ENCODE measurements at places on chromosomes 11 and 22.

GRCh38 chr11:35112056-35112845 lies 26.7 kb upstream of the CD44 start:
- DNase-seq: no peak

DNA sequence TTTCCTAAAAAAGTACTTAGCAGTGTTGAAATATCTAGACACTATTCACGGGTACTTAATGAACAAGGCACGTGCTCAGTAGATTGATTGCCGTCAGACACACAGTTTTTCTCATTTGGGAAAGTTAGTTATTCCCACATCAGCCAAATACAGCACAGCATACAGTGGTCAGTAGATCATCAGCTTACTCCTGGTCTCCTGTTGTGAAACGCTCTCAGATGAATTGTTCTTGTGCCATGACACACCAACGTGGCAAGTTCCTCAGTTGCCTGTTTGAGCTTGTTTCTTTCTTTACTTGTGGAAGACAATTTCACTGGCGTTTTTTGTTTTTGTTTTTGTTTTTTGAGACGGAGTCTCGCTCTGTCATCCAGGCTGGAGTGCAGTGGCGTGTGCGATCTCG lies 8.6 kb downstream of the TAB1 start:
- DNase-seq: no peak

DNA sequence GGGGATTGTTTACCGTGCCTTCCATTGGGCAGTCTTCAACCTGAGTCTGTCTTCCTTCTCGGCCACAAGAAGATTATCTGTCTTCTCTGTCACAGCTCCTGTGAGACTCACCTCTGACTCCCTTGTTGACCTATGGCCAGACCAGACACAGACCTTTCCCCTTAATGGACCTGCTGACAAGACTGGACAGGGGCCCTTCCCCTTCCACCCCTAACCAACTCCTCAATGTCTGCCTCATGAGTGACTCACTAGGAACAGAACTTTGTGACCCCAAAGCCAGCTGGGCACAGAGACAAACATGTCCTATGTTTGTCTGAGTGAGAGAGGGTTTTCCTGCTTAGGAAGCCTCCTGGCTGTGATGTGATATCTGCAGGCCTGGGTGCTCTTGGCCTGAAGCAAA lies 405.0 kb downstream of the BRD1 start:
- DNase-seq: no peak

DNA sequence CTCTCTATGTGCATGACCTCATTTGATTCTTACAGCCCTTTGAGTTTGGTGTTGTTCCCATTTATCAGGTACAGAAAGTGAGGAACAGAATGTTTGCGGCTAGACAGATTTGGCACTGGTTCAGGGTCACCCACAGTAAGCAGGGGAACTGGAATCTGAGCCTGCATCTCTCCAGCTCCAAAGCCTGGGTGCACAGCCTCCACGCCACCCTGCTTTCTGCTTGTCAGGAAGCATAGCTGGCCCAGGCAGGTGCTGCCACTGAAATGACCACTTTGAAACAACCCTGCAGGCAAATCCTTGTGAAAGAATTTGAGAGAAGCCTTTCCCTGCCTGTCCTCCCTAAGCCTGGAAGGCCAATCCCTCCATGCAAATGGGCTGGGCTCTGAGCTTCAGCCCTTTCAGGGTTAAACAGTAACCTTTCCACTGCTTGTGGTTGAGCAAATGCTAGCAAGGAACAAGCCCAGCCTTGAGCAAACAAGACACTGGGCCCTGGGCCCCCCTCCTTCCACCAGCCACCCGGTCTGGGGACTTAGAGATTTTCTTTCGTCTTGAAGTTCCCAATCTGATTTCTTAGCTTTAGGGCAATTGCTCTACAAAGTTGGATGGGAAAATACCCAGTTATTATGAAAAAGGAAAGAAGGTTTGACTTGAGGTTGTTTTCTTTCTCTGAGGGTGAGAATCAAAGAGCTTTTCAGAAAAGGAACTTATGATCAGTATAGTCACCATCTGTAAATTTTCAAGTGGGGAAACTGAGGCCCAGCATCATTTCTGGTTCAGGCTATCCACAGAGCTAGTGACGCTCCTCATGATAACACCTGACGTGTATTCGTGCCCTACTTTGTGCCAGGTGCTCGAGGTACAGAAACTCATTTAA lies 19.4 kb downstream of the EHF start:
- no peak for DNase-seq

DNA sequence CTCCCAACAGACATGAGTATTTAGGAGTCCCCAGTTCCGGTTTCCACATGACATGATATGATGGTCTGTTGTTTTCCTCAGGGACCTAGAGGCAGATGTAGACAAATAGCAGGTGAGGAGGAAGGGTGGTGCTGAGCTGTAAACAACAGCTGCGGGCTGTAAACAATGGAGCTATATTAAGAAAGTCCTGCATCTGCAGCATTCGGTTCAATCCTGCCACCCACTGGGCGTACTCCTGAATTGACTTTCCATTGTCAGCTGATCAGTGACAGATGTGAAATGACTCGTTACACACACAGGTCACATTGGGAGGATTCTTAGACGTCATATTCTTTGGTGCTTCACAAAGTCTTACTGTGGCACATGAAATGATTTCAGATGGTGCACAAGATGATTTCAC lies 26.8 kb upstream of the RAG1 start:
- DNase-seq: no peak

DNA sequence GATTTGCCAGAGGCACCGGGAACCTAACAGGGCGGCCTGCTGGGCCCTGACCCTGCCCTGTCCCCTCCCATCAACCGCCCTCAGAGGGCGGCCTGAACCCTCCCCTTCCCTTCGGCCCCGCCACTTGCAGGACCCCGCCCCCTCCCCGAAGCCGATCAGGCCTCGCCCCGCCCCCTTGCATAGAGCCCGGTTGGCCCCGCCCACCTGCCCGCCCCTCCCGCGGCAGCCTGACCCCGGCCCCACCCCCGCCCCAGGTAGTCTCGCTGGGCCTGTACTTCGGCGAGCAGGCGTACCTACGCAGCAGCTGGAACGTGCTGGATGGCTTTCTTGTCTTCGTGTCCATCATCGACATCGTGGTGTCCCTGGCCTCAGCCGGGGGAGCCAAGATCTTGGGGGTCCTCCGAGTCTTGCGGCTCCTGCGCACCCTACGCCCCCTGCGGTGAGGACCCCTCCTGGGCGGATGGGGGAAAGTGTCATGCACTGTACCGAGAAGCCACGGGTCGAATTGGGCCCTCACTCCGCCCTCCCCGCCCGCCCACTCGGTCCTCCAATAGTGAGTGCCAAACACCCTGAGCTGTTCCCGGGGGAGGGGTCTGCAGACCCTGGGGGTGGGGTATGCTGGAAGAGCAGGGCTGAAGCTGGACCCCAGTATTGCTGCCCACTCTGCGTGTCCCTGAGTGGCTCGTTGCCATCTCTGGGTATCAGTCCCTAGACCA lies 94.1 kb downstream of the CACNA1I start:
- DNase-seq: no peak

DNA sequence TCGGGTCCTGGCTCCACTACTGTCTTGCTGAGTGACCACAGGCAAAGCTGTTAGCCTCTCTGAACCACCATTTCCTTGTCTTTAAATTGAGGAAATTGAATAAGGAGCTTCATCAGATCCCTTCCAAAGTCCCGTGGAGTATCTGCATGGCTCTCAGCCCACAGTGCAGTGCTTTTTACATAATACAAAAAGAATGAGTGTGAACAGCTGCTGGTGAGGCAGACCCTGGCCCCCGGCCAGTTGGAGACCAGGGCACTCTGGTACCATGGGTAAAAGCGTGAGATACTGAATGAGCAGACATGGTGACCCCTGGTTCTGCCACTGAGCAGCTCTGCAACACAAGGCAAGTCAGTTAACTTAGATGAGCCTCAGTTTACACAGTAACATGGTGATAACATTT lies 86.8 kb downstream of the GALNT18 start:
- DNase-seq: no peak

DNA sequence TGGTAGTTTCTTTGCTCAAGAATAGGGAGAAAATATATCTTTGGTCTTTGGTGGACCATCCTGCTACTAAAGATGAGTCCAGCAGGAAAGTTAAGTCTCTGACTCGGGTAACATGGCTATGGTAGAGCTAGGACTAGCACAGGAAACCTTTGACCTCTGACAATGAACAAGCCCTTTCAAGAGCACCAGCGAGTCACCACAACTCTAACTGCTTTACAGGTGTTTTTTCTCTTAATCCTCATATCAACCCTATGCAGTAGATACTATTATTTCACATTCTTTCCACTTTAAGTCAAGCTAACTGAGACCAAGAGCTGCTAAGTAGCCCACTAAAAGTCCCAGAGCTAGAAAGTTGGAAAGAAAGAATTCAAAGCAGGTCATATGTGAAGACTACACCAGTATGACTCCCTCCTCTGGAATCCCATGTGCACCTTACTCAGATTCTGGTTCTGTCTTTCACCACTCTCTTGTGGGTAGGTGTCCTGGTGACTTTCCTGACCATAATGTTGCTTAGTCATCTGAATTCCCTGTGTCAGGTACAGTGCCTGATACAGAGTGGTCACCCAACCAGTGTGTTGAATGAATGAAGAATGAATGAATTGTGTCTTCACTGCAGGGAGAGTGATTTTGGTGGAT lies 53.8 kb upstream of the ME3 start:
- DNase-seq: no peak

DNA sequence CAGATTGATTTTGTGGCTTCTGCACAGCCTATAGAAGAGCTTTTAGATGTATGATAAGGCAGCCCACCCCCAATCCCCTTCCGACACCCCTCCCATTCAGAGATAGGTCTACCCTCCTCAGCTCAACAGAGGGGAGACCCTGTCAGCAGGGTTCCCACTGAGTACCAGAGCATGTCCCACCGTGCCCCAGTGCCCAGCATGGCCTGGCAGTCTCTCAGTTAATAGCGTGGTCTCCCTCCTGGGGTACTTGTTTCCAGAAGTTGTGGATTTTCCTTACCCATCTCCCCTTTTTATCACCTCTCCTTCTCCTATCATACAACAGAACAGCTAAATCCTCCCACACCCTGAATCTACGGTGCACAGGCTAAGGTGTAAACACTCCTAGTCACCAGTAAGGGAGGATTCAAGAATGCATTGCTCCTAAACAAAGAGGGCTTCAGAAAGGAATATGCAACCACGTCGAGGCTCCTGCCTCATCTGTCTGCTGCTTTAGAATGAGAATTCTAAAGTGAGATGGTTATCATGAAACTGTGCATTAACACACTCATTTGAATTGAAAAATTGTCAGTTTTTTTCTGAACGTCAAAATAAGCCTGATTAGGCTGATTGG lies 6.7 kb downstream of the PLAAT2 start:
- DNase-seq: no peak

DNA sequence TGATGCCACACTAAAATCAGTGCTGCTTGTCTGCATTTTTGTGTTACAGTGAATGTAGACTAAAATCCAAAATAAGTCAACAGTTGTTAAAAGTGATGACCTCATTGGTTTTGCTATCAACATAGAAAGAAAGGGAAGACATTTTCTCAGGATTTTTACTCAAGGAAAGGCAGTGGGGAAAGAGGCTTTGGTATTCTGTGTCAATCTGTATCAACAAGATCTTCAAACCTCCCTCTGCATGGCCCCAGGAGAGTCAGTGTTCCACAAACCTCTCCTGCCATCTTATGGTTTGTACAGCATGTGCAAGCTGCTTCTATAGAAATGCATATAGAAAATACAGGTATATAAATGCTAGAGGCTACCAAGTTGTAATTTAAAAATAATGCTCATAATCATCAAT lies 13.8 kb upstream of the OR51M1 start:
- DNase-seq: no peak

- no peak for DNase-seq
These were observed 63.8 kb upstream of the WNT7B start for GRCh38 chr22:46040471-46041465.

DNA sequence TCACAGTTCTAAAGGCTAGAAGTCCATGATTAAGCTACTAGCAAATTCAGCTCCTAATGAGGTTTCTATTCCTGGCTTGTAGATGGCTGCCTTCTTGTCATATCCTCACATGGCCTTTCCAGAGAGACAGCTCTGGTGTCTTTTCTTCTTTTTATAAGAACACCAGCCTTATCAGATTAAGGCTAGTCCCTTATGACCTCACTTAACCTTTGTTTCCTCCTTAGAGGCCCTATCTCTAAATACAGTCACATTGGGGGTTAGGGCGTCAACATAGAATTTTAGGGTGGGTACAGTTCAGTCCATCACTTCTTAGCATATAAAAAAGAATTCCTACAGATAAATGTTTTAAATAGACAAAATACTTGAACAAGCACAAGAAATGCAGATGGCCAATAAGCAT lies 18.2 kb upstream of the CLPB start:
- DNase-seq: no peak

All from SK-N-DZ (cell line).